Activated CD4-positive, alpha-beta T cell treated with anti-CD3 and anti-CD28 coated beads, Interleukin-2, amount 10 ng/mL, durations not matched to agents 24 days and 14 days (primary cell): ENCODE measurements at places on chromosomes 11 and 22. TPM values are rescaled to one million over a fixed set of nuclear protein-coding genes. Genes with fewer than 3 reads are reported as not detected.

Gene SLC29A2
- 17.4 and 18.9 TPM in 2 replicates for total RNA-seq

Gene C22orf23
- total RNA-seq, result 0.37 TPM in 1 of 2 replicates, not detected in the other

Gene VPREB1
- not detected in 2 replicates for total RNA-seq

Gene HEPHL1
- not detected in 2 replicates for total RNA-seq

Gene FGF19
- total RNA-seq, result not detected in 2 replicates

Gene SEPTIN3
- 5.7 and 6.8 TPM in 2 replicates for total RNA-seq

Gene SLC25A45
- total RNA-seq, result 15.5 and 16.8 TPM in 2 replicates

Gene UBQLN3
- not detected in 2 replicates for total RNA-seq

Gene GRAP2
- total RNA-seq, result 34.4 and 38.4 TPM in 2 replicates

Gene AQP11
- total RNA-seq, result 0.38 and 0.65 TPM in 2 replicates

Gene OR52I2
- total RNA-seq, result not detected in 2 replicates

Gene CRYBA4
- not detected in 2 replicates for total RNA-seq

Gene TRPM5
- total RNA-seq, result not detected in 2 replicates

Gene WNT7B
- total RNA-seq, result not detected in 2 replicates

Gene MS4A7
- not detected in 2 replicates for total RNA-seq

Gene NUDT8
- total RNA-seq, result 22.2 and 22.6 TPM in 2 replicates

GRCh38 chr11:65856689-65857499 lies 1.1 kb downstream of the CFL1 start:
- DNase-seq, result peak; percentile 96

- no peak for DNase-seq
These were observed 34.3 kb downstream of the TSPAN18 start for GRCh38 chr11:44760917-44761550.

DNA sequence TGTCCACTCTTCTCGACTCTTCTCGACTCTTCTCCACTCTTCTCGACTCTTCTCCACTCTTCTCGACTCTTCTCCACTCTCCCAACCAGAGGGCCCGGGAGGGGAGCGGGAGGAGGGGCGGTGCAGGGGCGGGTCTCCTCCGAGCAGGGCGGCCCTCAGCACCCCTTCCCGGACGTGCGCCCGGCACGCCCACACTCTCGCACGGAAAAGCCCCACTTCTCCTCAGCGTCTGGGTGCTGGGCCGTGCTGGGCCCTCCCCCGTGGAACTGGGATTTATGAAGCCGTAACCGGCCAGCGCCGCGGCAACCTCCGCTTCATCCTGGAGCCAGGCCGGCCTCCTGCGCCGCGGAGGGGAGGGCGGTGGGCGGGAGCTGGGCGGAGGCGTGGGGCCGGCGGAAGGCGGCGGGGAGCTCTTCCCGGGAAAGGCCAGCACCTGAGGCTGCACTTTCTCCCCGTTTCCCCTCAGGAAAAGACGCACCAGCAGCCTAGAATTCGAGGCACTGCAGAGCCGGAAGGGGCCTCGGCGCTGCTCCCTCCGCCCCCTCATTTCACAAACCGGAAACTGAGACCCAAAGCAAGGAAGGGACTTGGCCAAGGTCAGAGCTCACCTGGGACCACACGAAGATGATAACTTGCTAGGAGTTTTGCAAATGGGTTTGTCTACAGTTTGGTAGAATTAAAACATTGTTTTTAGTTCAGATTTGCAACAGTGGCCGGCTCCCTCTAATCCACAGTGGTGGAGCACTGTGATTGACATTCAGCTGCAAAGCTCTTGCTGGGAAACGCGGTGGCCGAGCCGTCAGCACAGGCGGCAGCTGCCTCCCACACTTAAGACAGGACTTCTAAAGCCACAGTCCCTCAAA lies 31.6 kb upstream of the JAM3 start:
- peak; percentile 91 for DNase-seq

- no peak for DNase-seq
These were observed 105.1 kb downstream of the HIPK3 start for GRCh38 chr11:33362051-33362910.

DNA sequence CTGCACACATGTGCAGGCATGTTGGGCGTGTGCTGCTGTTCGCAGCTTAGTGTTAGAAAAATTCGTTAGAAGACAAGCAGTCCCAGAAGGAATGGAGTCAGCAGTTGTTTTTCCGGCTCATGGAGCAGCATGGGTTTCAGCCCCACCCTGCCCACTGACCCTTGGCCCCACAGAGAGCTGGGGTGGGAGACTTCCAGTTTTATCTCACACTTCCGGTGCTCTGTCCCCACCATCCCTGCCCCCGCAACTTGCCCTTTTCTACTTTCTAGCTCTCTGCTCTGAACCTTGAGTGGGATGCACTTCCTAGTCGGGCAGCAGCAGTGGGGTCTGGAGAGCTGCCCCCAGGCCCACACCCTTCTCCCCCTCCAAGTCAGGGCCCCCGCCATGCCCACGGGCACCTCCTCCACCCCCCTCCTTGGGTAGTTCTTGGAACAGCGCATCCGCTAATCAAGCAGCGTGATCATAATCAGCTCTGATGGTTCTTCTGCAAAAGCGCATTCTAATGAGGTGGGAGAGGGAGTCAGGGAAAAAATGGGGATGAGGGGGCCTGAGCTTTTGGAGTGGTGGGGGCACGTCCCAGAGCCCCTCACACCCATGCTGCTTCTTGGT lies 184.4 kb downstream of the CEP164 start:
- DNase-seq, result no peak

GRCh38 chr11:76666830-76667229 lies 3.7 kb downstream of the LRRC32 start:
- no peak for DNase-seq

DNA sequence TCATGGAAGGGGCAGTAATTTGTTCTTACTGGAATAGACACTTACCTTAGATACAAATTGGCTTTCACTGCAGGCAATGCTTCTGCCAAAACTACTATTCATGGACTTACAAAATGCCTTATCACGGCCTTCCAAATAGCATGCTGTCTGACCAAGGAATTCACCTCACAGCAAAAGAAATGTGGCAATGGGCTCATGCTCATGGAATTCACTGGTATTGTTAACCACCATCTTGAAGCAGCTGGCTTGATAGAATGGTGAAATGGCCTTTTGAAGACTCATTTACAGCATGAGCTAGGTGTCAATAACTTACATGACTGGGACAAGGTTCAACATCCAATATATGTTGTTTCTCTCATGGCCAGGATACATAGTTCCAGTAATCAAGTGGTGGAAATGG lies 21.9 kb downstream of the OR5B21 start:
- DNase-seq, result no peak

DNA sequence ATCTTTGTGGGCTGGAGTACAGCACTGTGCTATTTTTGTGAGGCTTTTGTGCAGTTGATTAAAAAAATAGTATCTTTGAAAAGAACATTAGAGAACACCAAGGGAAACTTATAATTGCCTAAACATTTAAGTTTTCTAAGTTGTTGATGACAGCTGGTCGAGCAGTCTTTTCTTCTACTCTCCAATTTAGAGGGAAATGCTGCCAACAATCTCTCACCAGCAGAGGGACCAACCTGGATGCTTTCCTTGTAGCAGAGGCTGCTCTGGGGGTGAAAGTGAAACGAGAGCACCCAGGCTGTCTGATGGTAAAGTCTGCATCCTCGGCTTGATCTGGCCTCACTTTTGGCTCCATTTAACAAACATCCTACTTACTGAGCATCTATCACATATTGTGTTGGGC lies 1286.5 kb upstream of the TENM4 start:
- DNase-seq, result no peak

DNA sequence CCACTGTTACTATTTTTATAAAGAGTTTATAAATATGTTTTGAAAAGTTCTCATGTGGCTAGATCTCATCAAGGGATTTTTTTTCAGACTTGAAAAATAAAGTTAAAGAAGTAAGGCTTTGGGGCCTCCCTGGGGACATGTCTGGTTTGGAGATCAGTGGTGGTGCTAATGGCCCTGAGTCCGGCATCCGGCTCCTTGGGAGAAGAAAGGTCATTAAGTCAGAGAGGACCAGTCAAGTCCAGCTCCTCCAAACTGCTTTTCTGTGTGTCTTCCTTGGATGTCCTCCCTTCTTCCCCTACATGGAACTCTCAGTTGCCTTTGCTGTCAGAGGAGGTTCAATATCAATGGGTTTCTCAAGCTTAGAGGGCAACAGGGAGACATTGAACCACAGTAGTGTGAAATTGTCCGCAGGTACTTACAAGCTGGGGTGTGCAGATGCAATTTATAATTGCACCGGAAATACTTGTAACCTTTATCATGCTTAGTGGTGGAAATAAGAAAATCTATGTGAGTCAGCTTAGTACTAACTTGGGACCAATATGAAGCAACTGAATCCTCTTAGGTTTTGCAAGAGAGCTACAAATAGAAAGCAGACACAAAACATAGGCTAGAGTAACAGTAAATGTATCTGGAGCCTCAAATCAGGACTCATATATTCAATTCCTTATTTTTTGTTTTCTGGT lies 144.3 kb downstream of the TEAD1 start:
- no peak for DNase-seq

DNA sequence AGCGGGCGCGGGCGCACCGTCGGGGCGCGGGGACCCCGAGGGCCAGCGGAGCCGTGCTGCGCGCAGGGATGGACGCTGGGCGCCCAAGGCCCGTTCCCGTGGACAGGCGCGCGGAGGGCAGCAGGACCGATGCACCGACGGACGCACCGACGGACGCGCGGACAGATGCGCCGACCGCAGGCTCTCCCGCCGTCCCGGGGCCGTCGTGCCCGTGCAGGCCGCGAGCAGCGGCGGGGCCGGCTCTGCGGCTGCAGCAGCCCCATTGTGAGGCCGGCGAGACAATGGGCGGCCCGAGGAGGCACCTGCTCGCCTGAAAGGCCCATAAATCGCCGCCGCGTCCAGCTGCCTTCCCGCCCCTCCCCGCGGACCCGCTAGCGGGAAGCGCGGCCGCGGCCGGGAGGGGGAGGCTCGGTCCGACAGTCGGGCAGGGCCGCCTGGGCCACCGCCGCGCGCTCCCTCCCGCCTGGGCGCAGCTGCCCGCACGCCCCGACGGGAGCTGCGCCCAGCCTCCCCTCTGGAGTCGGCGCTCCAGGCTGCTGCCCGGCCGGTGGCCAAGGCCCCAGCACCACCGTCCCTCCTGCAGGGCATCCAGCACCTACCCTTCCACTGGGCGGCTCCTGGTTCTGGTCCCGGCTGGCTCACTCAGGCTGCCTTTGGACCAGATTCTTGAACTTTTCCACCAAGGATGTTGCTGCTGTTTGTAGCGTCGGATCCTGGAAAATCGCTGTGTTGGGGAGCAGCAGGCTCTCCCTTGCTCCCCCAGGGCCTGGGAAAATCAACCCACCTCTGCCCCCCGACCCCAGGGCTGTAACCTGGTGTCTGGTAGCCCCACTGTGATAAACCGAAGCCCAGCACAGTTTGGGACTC lies 15.8 kb downstream of the CDKN1C start:
- DNase-seq, result no peak

GRCh38 chr11:69562816-69563215 lies 78.1 kb upstream of the CCND1 start:
- DNase-seq, result no peak

- DNase-seq, result no peak
These were observed 17.5 kb upstream of the FOLR1 start for GRCh38 chr11:72174302-72175070.

DNA sequence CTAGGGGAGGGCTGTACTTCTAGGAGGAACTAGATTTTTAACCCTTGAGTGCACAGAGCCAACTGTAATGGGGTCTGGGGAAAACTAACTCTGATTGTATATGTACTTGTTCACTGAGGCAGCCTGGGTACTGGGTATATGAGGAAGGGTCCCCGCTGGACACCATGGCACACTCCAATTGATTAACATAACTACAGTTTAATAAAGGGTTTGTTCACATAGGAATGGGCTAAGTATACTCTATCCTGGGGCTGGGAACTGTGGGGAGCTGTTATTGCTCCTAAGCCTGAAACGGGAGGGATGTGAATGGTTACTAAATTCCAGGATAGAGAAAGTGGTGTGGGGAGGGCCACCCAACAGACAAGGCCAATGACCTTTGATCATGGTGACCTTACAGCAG lies 67.6 kb downstream of the PARVA start:
- no peak for DNase-seq

GRCh38 chr22:22882033-22882717 lies 5.4 kb upstream of the IGLL5 start:
- DNase-seq, result peak; percentile 63

DNA sequence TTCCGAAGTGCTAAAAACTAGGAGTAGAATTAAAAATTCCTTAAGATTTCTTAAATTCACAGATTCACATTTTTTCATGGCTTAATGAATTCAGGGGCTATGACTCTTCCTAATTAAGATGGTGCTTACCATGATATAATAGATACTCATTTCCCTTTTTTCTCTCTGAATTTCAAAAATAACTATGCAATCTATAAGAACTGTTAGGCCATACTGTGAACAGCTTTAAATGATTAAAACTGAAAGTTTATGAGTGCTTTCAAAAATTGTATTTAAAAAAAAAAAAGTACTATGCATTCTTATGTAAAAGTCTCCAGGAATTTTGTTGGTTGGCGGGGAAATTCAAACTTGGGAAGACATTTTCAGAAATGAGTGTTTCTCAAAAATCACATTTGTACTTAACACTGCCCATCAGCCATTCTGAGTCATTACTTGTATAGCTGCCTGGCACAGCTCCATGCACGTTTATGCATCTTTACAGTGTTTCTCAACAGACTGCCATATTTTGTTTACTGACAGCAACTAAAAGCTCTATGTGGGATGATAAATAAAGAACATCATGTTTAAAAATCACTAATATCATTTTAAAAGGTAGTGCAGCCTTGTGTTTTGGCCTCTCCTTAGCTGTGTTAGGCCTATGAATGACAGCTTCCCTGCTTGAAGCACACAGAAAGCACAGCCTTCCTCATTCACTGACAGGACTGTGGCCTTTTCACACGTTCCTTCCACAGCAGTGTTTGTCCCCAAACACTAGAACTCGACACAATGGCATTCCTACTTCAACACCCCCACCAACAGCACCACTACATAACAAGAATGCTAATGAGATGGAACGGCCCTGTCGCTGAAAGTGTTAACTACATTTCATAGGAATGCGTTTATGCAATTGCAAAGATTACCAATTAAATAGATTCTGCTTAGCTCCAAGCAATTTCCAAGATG lies 131.4 kb downstream of the DCDC1 start:
- DNase-seq, result no peak

GRCh38 chr22:33073989-33074418 lies 15.8 kb upstream of the SYN3 start:
- DNase-seq, result no peak

- DNase-seq, result no peak
These were observed 187.8 kb downstream of the MIAT start for GRCh38 chr22:26845021-26845743.

GRCh38 chr11:77071077-77071476 lies 4.3 kb downstream of the CAPN5 start:
- no peak for DNase-seq

GRCh38 chr11:112962579-112963367 lies 1.6 kb downstream of the NCAM1 start:
- peak; percentile 56 for DNase-seq

GRCh38 chr11:76167590-76167989 lies 38.7 kb downstream of the WNT11 start:
- no peak for DNase-seq

DNA sequence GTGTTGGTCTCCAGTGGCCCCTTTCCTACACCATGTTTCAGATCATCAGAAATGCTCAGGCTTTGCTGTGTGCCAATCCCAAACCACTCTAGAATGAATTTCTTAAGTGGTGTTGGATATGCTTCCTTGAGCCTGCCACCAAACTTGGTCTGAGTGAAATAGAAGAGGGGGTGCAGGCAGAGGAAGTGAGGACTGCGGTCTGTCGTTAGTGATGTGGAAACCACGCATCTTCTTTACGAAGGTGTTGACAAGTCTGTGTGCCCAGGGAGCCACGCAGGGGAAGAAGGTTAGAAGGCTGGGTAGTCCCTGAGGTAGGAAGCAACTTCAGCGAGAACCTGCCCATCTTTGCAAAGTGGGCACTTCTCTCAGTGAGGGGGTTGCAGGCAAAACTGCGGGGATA lies 187.4 kb upstream of the NAV2 start:
- DNase-seq, result no peak
